ENCODE measurements at places on chromosomes 16 and 17.

DNA sequence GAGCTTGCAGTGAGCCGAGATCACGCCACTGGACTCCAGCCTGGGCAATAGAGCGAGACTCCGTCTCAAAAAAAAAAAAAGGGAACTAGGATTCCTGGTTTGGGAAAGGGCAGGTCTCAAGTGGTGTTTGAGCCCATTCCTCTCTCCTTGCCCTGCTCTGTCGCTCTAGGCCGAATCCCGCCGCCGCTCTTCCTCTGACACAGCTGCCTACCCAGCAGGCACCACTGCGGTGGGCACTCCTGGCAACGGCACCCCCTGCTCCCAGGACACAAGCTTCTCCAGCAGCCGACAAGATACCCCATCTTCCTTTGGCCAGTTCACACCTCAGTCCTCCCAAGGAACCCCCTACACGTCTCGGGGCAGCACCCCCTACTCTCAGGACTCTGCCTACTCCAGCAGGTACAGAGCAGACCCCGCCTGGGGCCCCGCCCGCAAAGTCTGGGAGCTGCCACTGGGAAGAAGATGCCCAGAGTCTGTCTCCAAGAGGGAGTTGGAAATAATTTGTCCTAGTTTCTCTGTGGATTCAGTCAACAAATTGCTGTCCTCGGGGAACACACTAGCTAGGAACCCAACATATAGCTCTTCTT lies 6.5 kb downstream of the SETD1A start:
- no peak overlapping the region for H3K27ac ChIP-seq
- DNase-seq = no peak
- no peaks in the 10 kb centered on the region for H3K4me1 ChIP-seq
- peaks cover 87% of the 10 kb centered on the region for H3K36me3 ChIP-seq
- H3K4me3 ChIP-seq = no peak overlapping the region
- no peaks in the 10 kb centered on the region for H3K27me3 ChIP-seq

- DNase-seq = no peak
- no peaks in the 10 kb centered on the region for H3K36me3 ChIP-seq
- peaks cover 5% of the 10 kb centered on the region for H3K27me3 ChIP-seq
Observed at GRCh38 chr17:40510328-40510648, 8.9 kb upstream of the TNS4 start.

DNA sequence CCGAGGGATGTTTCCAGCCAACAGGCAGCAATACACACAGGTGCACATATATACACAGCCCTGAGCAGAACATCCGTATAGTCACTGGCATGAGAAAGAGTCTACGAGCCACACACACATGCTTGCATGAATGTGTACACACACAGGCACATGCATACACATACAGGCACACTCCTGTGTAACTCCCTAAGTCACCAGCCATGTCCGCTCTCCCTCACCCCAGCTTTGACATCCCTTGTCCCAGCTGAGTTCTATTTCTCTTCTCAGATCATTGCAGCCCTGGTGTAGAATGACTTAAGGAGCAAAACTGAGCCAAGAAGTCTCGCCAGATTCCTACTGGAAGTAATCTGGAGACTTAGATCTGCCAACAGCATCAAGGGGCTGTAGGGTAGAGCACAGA lies 13.1 kb downstream of the CDRT4 start:
- H3K27ac ChIP-seq = no peak overlapping the region
- H3K27me3 ChIP-seq = no peaks in the 10 kb centered on the region
- peaks cover 6% of the 10 kb centered on the region for H3K36me3 ChIP-seq
- no peak for DNase-seq

- no peaks in the 10 kb centered on the region for H3K36me3 ChIP-seq
- H3K27ac ChIP-seq = no peak overlapping the region
- H3K4me3 ChIP-seq = no peak overlapping the region
- H3K27me3 ChIP-seq = no peaks in the 10 kb centered on the region
- DNase-seq = no peak
Observed at GRCh38 chr16:15403392-15403995, 7.9 kb downstream of the MPV17L start.

- no peaks in the 10 kb centered on the region for H3K36me3 ChIP-seq
- DNase-seq = no peak
- H3K27me3 ChIP-seq = peaks cover 2% of the 10 kb centered on the region
- no peaks in the 10 kb centered on the region for H3K4me1 ChIP-seq
Observed at GRCh38 chr16:25709213-25709612, 17.5 kb downstream of the HS3ST4 start.

DNA sequence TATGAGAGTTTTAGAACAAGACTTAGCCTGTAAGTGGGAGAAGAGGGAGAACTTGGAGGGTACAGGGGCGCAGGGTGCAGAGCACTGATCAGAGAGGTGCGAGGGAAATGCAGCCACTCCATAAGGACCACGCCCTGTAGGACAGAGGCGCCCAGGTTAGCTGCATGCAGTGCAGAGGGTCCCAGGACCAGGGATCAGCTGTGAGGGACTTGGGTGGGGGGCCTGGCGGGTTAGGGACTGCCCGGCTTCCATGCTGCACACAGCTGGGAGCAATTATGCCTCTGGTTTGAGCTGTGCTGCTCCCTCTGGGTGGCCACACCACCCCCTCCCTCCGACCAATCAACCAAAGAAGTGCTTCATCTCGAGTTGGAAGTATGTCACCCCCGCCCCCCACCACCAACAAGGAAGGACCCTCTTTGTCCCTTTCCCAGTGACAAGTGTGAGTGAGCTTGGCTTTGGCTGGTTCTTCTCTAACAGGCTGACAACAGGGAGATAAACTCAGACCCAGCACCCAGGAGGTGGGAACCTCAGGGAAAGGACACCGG lies 22.2 kb upstream of the CLEC18A start:
- H3K27ac ChIP-seq = no peak overlapping the region
- DNase-seq = no peak
- no peak overlapping the region for H3K4me3 ChIP-seq

DNA sequence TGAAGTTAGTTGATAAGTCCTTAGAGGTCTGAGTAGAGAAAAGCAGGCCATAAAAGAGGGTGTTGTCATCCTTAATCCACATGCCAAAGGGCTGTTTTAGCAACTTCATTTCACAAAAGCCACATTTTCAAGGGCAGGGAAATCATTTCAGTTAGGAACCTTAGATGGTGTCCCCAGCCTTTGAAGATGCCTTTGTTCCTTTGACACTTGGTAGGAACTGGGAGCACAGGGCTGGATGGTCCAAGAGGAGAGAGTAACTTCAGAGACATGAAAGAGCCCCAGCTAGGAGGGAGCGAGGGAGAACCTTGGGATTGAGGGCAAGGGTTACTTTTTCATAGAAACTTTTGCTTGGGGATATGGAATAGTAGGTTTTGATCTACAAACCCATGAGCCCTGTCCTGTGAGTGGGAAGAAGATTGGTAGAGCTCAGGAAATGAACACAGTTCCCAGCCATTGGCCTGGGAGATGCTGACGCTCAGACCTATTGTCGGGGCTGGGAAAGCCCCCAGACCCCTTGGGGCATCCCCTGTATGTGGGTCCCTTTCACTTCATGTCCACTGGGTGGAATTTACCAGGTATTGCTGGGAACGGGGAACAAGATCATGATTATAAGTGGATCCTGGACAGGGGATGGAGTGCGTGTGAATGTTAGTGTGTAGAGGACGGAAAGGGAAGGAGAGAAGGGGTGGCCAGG lies 18.9 kb downstream of the MSI2 start:
- H3K4me1 ChIP-seq = peaks cover 25% of the 10 kb centered on the region
- H3K4me3 ChIP-seq = no peak overlapping the region
- no peak for DNase-seq
- H3K36me3 ChIP-seq = peaks cover 23% of the 10 kb centered on the region
- H3K27ac ChIP-seq = peak overlapping the region; percentile 46
- H3K27me3 ChIP-seq = no peaks in the 10 kb centered on the region

- H3K4me3 ChIP-seq = no peak overlapping the region
- H3K4me1 ChIP-seq = peaks cover 3% of the 10 kb centered on the region
- no peak overlapping the region for H3K27ac ChIP-seq
- no peak for DNase-seq
- H3K36me3 ChIP-seq = no peaks in the 10 kb centered on the region
- H3K27me3 ChIP-seq = no peaks in the 10 kb centered on the region
Observed at GRCh38 chr17:83137523-83137922, 58.1 kb downstream of the METRNL start.

- no peak for DNase-seq
- H3K36me3 ChIP-seq = peaks cover 38% of the 10 kb centered on the region
- H3K4me1 ChIP-seq = peaks cover 12% of the 10 kb centered on the region
- no peak overlapping the region for H3K4me3 ChIP-seq
- no peaks in the 10 kb centered on the region for H3K27me3 ChIP-seq
Observed at GRCh38 chr16:70725912-70726828, 40.3 kb upstream of the MTSS2 start.

DNA sequence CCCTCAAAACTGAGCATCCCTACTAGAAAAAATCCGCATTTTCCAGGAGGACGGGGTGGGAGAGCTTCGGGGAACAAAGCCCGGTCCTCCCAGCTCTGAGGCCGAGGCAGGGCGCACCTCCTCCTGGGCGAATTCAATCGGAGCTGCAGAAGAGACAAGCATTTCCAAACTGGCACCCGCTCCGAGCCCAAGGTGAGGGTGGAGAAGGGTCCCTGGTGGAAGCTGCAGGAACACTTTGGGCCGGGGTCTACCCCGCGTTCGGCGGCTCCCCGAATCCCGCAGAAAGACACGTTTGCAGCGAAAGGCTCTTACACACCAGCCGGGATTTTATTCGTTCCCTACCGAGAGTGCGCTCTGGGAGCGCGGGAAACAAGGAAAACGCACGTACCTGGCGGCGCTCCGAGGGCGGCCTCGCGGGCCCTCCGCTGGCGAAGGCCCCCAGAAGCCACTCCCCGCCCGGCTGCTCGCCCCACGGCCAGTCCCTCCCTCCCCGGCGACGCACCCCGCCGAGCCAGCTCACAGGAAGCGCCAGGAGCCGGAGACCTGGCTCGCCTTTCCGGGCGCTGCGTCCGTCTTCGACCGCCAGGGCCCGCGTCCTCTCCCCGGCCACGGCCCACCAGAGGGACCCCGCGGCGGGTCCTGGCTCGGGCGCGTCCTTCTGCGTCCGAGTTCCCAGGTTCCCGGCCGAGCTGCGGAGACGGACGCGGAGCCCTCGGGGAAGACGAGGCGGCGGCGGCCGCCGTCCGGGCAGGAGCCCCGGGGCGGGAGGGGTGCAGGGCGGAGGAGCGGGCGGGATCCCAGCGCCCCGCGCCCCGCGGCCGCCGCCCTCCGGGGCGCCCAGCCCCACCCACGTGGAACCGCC lies 49.8 kb upstream of the BAHCC1 start:
- peaks cover 33% of the 10 kb centered on the region for H3K27me3 ChIP-seq
- DNase-seq = peak; percentile 46
- H3K4me3 ChIP-seq = peak overlapping the region; percentile 8
- H3K36me3 ChIP-seq = no peaks in the 10 kb centered on the region

- peak; percentile 72 for DNase-seq
- H3K36me3 ChIP-seq = no peaks in the 10 kb centered on the region
- peaks cover 14% of the 10 kb centered on the region for H3K4me1 ChIP-seq
- H3K4me3 ChIP-seq = no peak overlapping the region
- no peak overlapping the region for H3K27ac ChIP-seq
Observed at GRCh38 chr17:2724784-2725164, 13.2 kb upstream of the CLUH start.
